ENCODE measurements at places on chromosomes 4 and X.

DNA sequence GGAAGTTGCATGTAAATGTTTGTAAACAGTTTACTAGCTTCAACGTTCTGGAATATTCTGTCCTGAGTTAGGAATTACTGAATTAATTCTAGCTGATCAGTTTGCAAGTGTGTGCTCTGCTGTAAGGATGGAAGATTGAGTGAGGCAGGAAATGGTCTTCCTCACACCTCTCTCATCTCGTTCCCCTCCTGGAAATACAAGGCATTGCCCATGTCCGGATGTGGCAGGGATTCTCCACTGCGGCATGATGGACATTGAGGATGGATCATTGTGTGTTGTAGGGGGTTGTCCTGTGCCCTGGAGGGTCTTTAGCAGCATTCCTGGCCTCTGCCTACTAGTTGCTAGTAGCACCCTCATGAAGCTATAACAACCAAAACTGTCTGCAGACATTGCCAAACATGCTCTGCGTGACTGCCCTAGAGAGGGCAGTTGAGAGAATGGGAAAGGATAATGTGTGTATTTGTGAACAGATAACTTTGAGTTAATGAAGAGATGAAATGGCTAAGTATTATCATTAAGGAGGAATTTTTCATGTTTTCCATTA, 12.6 kb downstream of the CA5B start:
- DNase-seq, result no peak

DNA sequence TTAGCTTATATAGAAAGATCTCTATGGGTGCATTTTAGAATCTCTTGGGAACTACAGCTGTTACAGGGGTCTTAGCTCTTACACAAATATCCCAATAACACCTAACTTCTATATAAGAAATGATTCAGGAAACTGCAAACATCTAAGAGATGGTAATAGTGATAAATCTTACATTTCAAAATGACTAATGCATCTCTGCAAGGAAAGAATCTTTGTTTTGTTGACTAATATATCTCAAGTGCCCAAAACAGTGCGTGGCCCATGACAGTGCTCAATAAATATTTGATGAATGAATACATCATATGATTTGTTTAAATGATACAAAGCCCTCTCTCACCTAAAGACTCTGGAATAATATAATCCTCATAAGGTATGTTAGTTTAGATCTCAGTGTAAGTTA, 47.5 kb downstream of the CENPE start:
- no peak for DNase-seq

GRCh38 chr4:51895158-51895557, 52.2 kb downstream of the DCUN1D4 start:
- no peak for DNase-seq

- no peak for DNase-seq
These were observed 9.7 kb upstream of the ZNF674 start for GRCh38 chrX:46554942-46555341.

GRCh38 chr4:17510582-17510981, 1.3 kb downstream of the QDPR start:
- DNase-seq, result no peak

DNA sequence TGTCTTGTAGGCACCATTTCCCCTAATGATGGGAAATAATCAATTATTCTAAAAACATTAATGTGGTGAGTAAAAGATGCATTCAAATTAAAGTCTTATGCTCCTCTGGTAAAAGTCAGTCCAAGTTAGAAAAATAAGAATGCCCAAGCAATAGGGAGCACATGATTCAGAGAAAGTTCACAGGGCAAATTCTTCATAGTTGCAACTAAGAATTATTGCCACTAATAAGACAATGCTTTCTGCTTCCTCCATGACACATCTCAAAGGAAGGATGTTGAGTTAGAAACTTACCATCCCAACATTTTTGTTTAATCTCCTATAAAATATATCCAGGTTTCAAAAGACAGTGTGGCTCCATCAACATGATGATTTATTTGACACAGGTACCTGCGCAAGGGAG, 26.3 kb downstream of the PHOX2B start:
- DNase-seq, result no peak

- no peak for DNase-seq
These were observed 9.9 kb upstream of the PI4K2B start for GRCh38 chr4:25223802-25224375.

DNA sequence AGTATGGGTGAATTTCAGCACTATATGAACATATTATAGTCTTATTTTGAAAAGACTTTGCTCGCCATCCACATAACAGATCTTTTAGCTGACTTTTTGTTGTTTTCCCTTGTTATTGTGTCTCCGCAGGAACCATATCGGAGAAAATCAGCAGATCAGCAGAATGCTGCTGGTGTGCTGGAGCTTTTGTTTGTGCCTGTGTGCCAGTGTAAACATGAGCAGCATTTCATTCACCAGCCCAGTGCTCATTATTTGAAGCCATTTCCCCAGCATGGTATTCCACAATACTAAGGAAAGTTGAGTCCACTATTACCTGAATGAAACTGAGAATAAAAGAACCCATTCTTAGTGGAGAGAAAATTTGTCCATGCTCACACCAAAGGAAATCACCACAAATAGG, 261.8 kb upstream of the ARX start:
- DNase-seq, result no peak

DNA sequence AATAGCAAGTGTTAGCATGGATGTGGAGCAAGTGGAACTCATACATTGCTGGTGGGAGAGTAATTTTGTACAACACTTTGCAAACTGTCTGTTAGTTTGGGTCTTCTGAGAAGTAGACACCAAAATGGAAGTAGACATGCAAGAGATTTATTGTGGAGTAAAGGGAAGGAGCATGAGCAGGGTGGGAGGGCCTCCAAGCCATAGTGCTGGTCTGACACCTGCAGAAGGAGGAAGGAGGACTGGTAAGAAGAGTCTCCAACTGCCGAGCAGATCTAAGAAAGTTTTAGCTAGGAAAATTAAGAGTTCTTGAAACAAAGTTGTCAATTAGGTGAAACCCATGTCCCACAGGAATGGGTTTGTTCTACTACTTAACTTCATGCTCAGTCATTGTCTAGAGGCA, 64.0 kb upstream of the DDIT4L start:
- no peak for DNase-seq

GRCh38 chr4:54487491-54487890, 170.3 kb upstream of the KIT start:
- no peak for DNase-seq

DNA sequence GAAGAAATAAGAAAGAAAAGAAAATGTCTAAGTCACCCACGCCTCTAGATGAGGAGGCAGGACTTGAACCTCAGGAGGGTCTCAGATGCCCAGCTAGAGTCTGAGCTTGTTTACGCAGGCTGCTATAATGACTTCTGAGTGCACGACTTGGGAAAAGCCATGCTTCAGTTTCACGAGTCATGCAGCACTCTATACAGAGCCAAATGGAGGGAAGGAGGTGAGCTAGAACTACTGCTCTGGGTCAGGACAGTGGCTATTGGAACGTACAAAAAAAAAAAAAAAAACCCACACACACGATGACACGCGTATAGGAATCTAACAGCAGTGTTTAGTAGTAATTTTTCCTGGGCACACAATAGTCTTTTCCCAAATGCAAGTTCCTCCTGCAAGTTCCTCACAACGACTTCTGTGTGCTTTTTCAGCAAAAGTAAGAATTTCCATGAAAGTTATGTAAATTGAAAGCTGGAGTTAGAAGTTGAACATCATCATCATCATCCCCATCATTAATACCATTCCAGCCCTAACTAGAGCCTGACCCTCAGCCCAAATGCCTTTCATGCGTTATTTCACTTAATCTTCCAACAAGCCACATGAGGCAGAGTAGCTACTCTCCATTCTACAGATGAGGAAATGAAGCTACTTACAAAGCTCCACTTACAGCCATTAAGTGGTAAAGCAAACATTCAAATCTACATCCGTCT, 36.6 kb downstream of the IRF2 start:
- no peak for DNase-seq

DNA sequence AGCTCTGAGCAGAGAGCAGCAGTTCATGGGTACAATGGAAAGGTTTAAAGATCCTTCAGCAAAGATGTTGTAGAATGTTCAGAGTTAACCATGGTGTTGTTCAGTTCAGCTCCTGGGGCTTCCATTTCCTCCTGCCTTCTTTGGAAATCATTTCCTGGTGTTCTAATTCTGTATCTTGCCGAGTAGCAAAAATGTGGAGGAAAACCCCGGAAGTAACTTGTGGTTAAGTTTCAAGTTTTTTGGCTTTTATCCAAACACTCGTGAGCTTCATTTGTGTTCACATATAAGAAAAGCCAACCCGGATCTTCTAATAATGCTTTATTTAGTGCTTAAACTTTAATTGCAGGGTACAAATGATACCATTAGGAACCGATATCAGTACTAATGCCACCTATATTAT, 33.6 kb upstream of the ARX start:
- no peak for DNase-seq

GRCh38 chrX:989959-990510, 222.4 kb downstream of the CRLF2 start:
- DNase-seq, result peak; percentile 77

DNA sequence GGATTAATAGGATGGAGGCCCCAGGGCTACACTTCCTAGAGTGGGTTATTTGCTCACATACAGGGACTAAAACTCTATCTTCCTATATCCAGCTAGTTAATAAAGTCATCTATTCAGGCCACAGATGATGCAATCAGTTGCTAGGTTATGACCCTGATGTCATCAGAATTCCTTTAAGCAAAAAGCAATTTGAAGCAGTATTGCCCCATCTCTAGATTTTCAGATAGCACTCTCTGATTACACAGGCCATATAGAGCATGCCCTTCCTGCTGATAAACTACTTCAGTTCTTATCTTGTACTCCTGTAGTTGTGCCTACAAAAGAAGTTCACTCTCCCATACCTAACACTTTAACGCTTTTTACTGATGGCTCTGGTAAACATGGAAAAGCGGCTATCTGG, 84.8 kb downstream of the TMEM144 start:
- DNase-seq, result no peak

DNA sequence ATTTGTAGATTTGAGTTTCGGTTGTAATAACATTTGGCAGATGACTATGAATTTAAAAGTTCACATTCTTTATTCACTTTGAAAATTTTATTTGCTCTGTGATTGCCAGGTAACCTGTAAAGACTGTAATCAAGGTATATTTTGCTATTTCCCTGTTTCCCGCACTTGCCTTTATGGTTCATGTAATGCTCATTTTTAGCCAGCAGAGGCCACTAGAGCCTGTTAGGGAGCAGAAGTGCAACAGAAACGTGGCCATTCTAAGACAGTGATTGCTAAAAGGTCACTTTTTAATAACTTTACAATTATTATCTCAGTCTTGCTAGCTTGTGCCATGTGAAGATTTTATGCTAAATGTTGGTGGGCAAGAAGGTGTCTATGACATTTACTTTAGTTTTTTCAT, 12.4 kb downstream of the YIPF6 start:
- DNase-seq, result no peak

DNA sequence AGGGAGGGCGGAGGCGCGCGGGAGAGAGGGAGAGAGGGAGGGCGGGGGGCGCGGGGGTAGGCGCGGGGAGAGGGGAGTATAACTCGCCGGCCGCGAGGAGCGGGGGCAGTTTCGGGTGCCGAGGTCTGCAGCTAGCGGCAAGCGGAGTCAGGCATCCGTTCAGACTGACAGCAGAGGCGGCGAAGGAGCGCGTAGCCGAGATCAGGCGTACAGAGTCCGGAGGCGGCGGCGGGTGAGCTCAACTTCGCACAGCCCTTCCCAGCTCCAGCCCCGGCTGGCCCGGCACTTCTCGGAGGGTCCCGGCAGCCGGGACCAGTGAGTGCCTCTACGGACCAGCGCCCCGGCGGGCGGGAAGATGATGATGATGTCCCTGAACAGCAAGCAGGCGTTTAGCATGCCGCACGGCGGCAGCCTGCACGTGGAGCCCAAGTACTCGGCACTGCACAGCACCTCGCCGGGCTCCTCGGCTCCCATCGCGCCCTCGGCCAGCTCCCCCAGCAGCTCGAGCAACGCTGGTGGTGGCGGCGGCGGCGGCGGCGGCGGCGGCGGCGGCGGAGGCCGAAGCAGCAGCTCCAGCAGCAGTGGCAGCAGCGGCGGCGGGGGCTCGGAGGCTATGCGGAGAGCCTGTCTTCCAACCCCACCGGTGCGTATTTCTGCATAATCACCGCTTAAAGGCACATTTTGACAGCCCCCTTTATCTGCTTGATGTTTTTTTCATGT, at the start of gene POU4F2:
Gene POU4F2, plus strand, starts transcription at position 108 of the 720 bp plus-strand sequence. Its CDS starts 248 bp downstream, at position 356.
- DNase-seq, result no peak

- DNase-seq, result no peak
These were observed 1040.7 kb upstream of the INTU start for GRCh38 chr4:126592088-126592487.

GRCh38 chr4:105246712-105247111, 100.0 kb downstream of the TET2 start:
- DNase-seq, result no peak

DNA sequence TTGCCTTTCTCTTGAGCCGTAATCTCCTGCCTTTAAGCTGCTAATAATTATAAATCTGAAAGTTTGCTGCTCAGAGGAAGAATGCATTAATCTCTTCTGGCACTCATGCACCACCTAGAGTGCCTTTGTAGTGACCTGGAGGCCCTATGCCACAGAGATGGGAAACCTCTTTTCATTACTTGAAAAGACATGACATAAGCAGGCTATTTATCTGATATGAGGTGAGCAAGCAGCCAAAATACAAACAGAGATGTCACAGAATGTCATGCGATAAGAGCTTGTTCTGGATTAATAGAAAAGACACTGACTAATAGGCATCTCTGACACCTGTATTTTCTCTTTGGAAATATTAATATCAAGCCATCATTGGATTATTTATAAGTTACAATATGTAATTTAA, 42.3 kb downstream of the GABRB1 start:
- DNase-seq, result no peak

GRCh38 chr4:16862697-16863096, 35.7 kb downstream of the LDB2 start:
- DNase-seq, result no peak

DNA sequence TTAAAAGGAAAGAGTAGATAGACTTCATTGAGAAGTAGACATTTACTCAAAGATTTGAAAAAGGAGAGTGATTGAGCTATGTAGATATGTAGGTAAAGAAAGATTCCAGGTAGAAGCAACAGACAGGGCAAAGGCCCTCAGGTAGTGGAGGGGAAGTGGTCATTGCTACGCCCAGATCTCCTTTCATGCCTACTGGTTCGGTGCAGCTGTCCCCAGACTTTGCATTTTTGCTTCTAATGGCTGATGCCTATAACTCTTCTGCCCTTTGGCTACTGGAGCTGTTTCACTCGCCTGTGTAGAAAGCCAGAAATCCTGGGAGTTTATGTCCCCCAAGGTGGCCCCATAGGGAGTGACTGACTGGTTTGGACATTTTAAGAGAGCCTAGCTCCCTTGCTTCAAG, 16.9 kb upstream of the ARMCX2 start:
- DNase-seq, result no peak

DNA sequence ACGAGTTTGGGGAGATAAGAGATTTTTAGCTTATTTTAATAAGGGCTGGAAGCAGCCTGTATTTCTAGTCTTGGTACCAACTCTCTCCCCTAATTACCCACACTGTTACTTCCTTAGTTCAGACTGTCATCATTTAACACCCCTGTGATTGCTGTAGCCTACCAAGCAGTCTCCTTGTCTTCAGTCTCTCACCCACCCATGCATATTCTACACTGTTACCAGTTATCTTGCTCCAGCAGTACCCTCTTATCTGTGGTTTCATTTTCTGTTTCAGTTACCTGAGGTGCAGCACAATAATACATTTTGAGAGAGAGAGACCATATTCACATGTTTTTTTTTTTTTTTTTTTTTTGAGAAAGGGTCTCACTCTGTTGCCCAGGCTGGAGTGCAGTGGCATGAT, 80.2 kb downstream of the DIAPH2 start:
- DNase-seq, result no peak

GRCh38 chr4:13762130-13762529, 134.6 kb upstream of the BOD1L1 start:
- DNase-seq, result no peak

- DNase-seq, result no peak
These were observed at the start of gene PCDH7 for GRCh38 chr4:30720021-30720660. PCDH7 (plus strand) TSS chr4:30720369; CDS start chr4:30721423, 1,054 bp downstream.
